Fibroblast of skin of left quadriceps (primary cell): ENCODE measurements at places on chromosomes 1 and 21.

DNA sequence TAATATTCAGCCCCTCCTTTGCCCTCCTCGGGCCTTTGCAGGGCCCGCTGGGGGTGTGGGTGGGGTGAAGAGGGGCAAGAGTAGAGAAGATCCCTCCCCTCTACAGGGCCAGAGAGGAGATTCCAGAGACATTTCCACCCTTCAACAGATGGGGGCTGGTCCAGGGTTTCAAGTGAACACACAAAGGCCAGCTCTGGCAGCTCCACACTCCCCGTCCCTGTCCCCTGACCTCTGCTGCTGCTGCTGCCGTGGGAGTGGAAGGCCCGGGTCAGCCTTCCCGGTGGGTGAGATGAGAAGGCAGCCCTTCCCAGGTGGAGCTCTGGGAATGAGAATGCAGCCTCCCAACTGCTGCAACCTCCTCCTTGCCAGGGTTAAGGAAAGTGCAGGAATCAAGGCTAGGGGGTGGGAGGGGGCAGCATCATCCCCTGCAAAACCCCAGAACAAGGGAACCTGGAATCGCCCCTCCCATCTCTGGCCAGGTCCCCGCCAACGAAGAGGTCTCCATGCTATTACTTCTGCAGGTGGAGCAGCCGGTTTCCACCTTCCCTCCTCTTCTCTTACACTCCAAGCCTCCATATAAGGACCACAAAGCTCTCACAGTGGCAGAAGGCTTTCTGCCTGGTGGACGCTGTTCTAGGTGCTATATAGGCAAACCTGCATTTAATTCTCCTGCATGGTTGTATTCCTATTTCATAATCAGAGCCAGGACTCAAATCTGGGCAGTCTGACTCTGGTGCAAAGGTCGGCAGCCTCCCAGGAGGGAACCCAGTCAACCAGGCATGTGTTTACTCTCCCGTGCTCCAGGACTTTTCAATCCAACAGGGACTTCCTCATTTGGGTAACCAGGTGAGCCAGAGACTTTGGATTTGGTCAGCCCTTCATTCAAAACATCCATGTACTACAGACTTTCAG is 22.9 kb upstream of the ARHGEF10L start:
- DNase-seq = no peak

GRCh38 chr1:61995641-61996040 is 199.0 kb upstream of the L1TD1 start:
- no peak for DNase-seq

DNA sequence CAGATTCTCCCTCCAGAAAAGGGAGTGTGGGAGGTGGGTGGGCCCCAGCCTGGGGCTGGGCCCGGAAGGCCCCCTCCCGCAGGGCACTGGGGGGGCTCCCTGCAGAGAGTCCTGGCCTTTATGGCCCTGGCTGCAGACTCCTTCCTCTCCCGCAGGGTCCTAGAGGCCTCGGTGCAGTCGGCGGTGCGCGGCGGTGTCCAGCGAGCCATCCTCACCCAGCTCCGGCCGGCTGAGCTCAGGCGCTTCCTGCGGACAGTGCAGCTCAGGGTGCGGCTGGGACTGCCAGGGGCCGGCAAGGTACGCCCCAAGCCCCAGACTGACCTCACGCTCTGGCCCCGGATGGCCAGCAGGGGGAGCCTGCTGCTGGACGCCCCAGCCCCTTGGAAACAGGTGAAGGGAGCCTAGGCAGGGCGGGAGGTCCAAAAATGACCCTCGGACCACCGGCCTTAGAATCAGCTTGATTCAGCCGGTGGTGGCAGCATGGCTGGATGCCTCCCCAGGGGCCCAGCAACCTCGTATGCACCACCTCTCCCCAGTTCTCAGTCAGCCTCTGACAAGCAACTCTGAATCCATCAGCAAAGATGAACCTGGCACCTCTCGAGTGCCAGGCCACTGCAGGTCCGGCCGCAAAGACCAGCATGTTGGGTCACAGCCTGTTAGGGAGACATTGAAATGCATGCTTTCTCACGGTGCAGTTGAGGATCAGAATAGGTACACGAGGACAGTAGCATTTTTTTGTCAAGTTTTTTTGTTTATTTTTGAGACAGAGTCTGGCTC is 20.6 kb downstream of the MTHFR start:
- no peak for DNase-seq

GRCh38 chr1:95286479-95286878 is 52.5 kb downstream of the RWDD3 start:
- DNase-seq = no peak

DNA sequence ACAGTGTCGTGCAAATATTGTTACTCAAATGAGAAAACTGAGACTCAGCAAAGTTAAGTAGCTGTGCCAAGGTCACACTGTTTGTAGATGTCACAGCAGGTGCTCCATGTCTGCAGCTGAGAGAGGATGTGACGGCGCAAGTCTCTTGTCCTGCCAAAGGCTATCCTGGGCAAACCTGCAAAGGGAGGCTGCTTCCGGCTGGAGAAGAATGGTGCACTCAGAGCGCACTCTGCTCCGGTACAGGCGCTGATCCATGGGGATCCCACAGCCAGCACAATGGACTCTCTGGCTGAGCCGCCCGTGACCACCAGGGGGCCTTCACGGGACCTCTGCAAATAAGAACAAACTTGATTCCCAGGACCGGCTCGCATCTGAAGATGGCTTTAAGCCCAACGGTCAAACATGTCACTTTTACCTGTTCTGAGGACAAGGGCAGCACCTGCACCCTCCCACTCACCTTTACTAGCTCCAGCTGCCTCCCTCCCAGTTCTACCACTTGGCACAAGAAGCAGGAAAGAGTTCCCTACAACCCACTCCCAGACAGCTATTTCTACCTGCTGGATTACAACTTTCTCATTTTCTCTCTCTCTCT is 21.9 kb downstream of the RD3 start:
- peak; percentile 14 for DNase-seq

DNA sequence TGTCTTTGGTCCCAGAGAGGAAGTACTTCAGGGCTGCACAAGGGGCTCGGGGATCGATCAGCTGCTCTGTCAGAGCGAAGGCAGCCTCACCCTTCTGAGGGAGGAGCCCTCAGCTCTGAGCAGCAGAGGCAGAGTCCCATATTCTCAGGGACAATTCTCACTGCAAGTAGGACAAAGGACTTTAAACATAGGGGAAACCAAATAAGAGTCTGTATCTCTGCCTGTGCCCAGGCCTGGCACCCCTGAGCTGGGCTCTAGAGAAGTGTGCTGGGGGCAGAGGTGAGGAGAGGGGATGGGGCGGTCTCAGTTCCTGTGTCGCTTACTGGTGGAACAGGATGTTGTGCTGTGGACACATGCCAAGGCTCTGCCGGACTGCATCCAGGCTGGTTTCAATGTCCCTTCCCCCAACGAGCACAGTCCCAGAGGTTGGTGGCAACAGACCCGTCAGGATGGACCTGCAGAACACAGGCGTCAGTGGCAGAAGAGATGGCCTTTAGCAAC is 76.6 kb downstream of the ABCA4 start:
- no peak for DNase-seq

GRCh38 chr1:18765725-18766124 is 93.7 kb downstream of the TAS1R2 start:
- DNase-seq = no peak

DNA sequence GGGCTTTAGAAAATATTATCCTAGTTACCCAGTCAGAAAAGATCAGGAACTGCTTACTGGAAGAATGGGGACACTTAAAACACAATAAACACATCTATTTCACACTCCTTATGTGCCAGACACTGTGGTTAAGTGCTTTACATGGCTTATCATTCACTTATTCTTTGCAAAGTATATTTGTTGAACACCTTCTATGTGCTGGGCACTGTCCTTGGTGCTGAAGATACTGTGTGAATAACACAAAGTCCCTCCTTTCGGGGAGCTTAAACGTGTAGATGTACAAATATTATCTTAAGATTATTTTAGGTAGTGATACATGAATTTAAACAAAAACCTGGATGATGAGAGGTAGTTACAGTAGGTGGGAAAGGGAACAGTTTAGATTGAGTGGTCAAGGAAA is 169.3 kb downstream of the ST6GALNAC5 start:
- peak; percentile 20 for DNase-seq

GRCh38 chr1:6870571-6870970 is 85.3 kb downstream of the CAMTA1 start:
- peak; percentile 15 for DNase-seq

GRCh38 chr1:35319988-35320713 is 51.6 kb downstream of the ZMYM4 start:
- DNase-seq = no peak

DNA sequence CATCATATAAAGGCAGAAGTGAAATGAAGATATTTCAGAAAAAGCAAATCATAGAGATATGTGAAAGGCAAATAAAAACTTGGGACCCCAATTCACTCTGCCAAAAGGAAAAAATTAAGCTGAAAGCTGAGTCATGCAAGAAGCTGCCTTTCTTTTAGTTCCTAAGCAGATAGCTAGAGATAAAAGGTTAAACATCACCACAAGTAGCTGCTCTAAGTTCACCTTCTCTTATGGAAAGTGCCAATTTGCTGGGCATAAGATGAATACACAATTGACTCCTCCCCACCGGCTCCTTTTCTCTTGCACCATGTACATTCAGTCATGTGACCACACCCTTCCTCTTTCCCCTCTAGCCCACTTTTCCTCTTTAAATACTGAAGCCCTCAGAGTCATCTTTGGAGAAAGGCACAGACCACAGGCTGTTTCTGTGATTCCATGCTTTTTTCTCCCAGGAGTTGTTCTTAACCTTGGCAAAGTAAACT is 5.4 kb upstream of the SUMO3 start:
- no peak for DNase-seq

- DNase-seq = no peak
Observed at GRCh38 chr1:2591581-2592261, 5.1 kb downstream of the PRXL2B start.

GRCh38 chr1:41882068-41882477 is 36.6 kb downstream of the HIVEP3 start:
- DNase-seq = no peak

DNA sequence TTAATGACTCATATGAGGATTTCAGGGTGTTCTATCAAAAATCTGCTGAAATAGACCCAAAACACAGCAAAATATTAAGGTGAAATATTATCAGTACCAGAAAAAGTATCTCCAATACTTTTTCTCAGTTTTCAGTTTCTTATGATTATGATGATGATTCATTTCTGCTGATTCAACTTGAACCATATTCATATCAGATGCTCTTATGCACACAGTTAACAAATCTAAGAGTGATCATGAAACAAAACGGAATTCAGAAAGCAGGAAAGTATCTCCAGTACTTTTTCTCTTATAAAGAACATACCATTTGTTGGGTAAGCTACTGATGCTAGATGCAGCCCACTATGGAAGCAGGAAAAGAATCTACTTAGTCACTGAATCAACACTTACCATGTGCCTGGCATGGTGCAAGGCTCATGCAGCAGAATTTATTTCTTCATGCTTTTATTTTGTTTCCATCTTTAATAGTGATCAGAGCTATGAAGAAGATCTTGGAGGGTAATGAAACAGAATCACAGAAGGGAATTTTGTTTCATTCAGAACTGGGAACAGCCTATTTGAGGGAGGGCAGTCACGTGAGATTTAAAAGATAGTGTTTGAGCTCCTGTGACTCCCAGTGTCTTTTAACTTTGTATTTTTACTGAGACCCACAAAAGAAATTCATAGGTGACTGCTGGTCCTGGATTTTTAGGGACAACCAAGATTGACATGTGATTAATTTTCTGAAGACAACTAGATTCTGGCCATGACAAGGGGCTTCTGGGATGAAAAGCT is 480.6 kb downstream of the SETD4 start:
- DNase-seq = no peak

GRCh38 chr1:22039594-22040285 is 12.8 kb upstream of the CDC42 start:
- no peak for DNase-seq

- DNase-seq = no peak
Observed at GRCh38 chr1:15176898-15177665, 23.5 kb downstream of the TMEM51 start.

- peak; percentile 36 for DNase-seq
Observed at GRCh38 chr1:15158506-15159165, 5.1 kb downstream of the TMEM51 start.

- DNase-seq = no peak
Observed at GRCh38 chr1:11470912-11471311, 8.0 kb upstream of the DISP3 start.

DNA sequence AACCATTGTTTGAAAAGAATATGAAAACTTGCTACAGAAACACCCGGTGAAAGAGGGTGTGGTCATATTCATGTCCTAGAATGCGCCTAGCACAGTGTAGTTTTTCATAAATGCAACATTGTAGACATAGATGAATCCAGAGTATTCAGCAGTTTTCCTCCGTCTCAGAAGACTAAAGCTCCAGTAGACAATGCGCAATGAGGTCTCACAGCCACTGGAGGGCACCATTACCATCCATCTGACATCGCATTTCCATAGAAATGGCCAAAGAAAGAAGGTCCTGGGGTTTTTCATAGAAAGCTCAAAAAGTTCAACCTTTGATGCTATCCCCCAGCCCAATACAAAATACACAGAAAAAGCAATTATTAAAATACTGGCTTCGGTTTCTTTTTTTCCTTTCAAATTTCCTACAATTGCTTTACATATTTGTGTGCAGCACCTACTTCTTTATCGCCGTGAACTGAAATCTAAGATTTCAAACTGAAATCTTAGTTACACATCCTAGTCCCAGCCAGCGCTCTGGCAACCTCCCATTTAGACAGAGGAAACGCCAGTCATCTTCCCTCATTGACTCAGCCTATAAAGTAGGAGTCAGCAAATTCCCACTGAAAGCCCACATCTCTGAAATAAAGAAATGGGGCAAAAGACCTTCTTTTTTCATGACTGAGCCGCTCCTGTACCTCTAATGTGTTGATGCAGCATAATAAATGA is 3.9 kb upstream of the CD58 start:
- DNase-seq = peak; percentile 37
